ENCODE measurements at places on chromosomes 5 and 9. TPM values are rescaled to one million over a fixed set of nuclear protein-coding genes. Genes with fewer than 3 reads are reported as not detected.

Gene OMD
- total RNA-seq: not detected

Gene TLX3
- not detected for total RNA-seq

GRCh38 chr5:40483316-40483715 is 196.4 kb upstream of the PTGER4 start:
- no peak overlapping the region for H3K27ac ChIP-seq
- H3K36me3 ChIP-seq: no peaks in the 10 kb centered on the region
- H3K4me3 ChIP-seq: no peak overlapping the region
- H3K27me3 ChIP-seq: no peaks in the 10 kb centered on the region

DNA sequence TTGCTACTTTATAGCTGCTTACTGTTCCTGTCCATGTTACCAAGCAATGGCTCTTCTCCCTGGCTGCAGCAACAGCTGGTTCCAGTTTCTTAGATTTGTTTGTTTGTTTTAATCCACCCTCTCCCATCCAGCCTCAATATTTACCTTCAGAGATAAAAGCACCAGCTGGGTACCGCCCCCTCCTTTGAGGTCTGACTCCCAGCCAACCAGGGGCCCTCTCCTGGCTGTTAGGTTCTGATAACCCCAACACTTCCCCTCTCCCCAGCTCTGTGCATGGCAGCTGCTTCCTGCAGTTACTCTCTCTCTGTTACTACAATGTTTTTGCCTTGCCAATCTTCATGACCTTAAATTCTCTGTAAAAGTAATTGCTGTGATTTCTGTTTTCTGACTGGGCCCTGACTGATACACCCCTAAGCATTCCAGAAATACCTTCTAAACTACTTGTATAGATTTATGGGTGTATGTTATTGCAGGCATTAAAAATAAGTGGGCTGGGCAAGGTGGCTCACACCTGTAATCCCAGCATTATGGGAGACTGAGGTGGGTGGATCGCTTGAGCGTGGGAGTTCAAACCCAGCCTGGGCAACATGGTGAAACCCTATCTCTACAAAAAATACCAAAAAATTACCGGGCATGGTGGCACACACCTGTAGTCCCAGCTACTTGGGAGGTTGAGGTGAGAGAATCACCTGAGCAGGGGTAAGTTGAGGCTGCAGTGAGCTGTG is 2.6 kb upstream of the GCNT1 start:
- H3K4me1 ChIP-seq: peaks cover 49% of the 10 kb centered on the region
- H3K36me3 ChIP-seq: no peaks in the 10 kb centered on the region
- no peaks in the 10 kb centered on the region for H3K27me3 ChIP-seq
- no peak for DNase-seq

Gene DOK3
- 1.3 TPM for total RNA-seq

DNA sequence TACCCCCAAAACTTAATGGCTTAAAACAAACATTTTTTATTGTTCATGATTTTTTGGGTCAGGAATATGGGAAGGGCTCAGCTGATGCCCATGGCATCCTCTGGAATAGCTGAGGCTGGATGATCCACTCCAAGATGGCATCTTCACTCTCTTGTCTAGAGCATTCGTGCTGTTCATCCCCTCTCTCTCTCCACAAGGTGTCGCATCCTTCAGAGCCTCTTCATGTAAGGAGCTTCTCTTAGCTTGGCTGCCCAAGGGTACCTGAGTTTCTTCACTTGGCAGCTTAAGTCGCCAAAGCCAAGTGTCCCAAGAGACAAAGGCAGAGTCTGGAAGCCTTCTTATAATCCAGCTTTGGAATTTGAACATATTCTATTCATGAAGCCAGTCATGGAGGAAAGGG is 294.7 kb downstream of the CHSY3 start:
- H3K27me3 ChIP-seq: no peaks in the 10 kb centered on the region
- no peak overlapping the region for H3K4me3 ChIP-seq
- H3K36me3 ChIP-seq: no peaks in the 10 kb centered on the region
- no peak overlapping the region for H3K27ac ChIP-seq
- no peaks in the 10 kb centered on the region for H3K4me1 ChIP-seq

DNA sequence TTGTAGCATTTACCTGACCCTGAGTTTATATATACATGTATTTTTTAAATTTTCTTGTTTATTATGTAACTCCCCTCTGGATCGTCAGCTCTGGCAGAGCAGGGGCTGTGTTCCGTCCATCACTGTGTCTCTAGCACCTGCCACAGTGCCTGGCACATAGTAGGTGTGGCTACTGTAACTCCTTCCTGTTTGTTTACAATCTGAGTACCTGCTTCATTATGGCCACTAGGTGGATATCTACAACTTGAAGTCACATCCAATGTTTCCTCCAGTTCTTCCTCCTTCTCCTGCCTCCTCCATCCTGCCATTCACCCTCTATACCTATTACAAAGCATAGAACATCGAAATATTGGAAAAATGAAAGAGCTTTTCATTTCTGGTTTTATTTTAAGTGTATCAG is 14.2 kb upstream of the PPP1R2B start:
- no peak overlapping the region for H3K27ac ChIP-seq
- no peak overlapping the region for H3K4me3 ChIP-seq
- H3K4me1 ChIP-seq: no peaks in the 10 kb centered on the region
- no peak for DNase-seq
- H3K27me3 ChIP-seq: no peaks in the 10 kb centered on the region

GRCh38 chr9:68426755-68427154 is 70.3 kb downstream of the PGM5 start:
- H3K27ac ChIP-seq: no peak overlapping the region
- H3K4me3 ChIP-seq: no peak overlapping the region
- H3K36me3 ChIP-seq: no peaks in the 10 kb centered on the region
- H3K4me1 ChIP-seq: no peaks in the 10 kb centered on the region
- no peak for DNase-seq
- no peaks in the 10 kb centered on the region for H3K27me3 ChIP-seq

GRCh38 chr9:94665613-94666012 is 26.3 kb upstream of the FBP1 start:
- H3K4me1 ChIP-seq: peaks cover 26% of the 10 kb centered on the region
- DNase-seq: no peak
- H3K27me3 ChIP-seq: peaks cover 6% of the 10 kb centered on the region
- H3K27ac ChIP-seq: peak overlapping the region; percentile 60
- H3K36me3 ChIP-seq: no peaks in the 10 kb centered on the region
- H3K4me3 ChIP-seq: peak overlapping the region; percentile 5

GRCh38 chr9:7507026-7507425 is 292.6 kb downstream of the DMAC1 start:
- H3K27ac ChIP-seq: no peak overlapping the region
- H3K4me1 ChIP-seq: no peaks in the 10 kb centered on the region
- no peak for DNase-seq

DNA sequence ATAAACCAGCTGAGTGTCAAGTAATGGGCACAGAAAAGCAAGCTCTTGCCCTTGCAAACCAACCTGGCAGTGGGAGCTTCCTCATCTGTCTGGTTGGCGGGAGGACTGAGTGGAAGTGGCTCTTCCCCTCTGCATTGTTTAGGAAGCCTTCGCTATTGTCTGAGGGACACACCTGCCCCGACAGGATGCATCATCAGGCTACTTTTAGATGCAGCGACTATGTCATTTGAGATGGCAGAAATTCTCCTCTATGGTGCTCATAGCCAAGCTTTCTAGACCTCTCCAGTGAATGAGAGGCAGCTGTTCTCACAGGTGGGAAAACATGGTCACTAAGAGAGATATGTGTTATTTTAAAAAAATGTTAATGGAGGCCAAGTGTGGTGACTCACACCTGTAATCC is 104.0 kb downstream of the DOCK8 start:
- H3K36me3 ChIP-seq: no peaks in the 10 kb centered on the region
- H3K27ac ChIP-seq: no peak overlapping the region
- DNase-seq: no peak

DNA sequence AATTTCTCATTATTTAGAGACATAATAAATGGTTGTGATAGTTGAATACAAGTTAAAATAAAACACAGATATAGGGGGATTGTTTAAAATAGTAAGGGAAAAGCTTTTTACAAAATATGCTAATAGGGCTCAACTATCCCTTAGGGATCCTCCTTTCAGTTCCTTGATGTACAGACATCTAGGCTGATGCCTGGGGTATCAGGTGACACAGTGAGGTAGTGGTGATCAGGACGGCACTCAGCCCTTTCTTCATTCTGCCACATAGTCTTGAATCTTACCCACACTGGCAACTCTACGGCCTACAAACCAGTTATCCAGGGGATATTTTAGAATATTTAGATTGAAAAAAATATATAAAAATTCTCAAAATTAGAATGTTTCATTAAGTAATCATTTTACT is 12.5 kb upstream of the SLC35D2 start:
- H3K27me3 ChIP-seq: no peaks in the 10 kb centered on the region
- no peak overlapping the region for H3K4me3 ChIP-seq
- H3K27ac ChIP-seq: no peak overlapping the region
- H3K4me1 ChIP-seq: peaks cover 7% of the 10 kb centered on the region
- H3K36me3 ChIP-seq: peaks cover 18% of the 10 kb centered on the region
- DNase-seq: no peak

Gene GHR
- total RNA-seq: 1.6 TPM

DNA sequence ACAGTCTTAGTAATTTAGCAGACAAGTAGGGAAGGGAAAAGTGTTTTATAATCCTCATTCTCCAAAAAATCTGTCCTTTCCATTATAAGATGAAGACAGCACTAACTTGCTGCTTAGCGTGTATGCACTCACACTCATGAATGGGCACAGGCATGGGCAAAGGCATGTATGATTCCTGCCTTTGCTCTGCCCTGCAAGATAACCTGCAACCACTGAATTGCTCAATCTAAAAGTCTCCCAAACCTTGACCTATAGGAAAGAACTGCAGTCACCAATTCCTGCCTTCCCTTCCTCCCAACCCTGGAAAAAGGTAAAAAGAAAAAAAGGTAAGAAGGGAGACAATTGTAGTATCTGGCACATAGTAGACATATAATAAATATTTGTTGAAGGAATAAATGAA is 40.8 kb downstream of the ELL2 start:
- no peak overlapping the region for H3K4me3 ChIP-seq
- H3K27me3 ChIP-seq: peaks cover 29% of the 10 kb centered on the region
- peaks cover 92% of the 10 kb centered on the region for H3K4me1 ChIP-seq
- peaks cover 76% of the 10 kb centered on the region for H3K36me3 ChIP-seq
- DNase-seq: no peak
- H3K27ac ChIP-seq: peak overlapping the region; percentile 49

Gene SLIT3
- 4.3 TPM for total RNA-seq

Gene ENHO
- not detected for total RNA-seq

Gene TMEM171
- total RNA-seq: 1.7 TPM

GRCh38 chr9:127776924-127777289 is 1.6 kb downstream of the SH2D3C start:
- H3K4me1 ChIP-seq: no peaks in the 10 kb centered on the region
- DNase-seq: no peak
- no peaks in the 10 kb centered on the region for H3K36me3 ChIP-seq
- no peak overlapping the region for H3K27ac ChIP-seq

GRCh38 chr9:4852419-4852818 is 59.7 kb downstream of the RCL1 start:
- no peak for DNase-seq
- H3K4me1 ChIP-seq: peaks cover 26% of the 10 kb centered on the region
- H3K36me3 ChIP-seq: no peaks in the 10 kb centered on the region
- no peaks in the 10 kb centered on the region for H3K27me3 ChIP-seq
- H3K27ac ChIP-seq: no peak overlapping the region
